T-helper 17 cell (primary cell): ENCODE measurements at places on chromosomes 7 and 10.
A peak's percentile ranks its signal among the peaks of the same experiment; 100 is the strongest.

- DNase-seq, result no peak
Observed at GRCh38 chr10:77290528-77291155, 347.0 kb downstream of the KCNMA1 start.

DNA sequence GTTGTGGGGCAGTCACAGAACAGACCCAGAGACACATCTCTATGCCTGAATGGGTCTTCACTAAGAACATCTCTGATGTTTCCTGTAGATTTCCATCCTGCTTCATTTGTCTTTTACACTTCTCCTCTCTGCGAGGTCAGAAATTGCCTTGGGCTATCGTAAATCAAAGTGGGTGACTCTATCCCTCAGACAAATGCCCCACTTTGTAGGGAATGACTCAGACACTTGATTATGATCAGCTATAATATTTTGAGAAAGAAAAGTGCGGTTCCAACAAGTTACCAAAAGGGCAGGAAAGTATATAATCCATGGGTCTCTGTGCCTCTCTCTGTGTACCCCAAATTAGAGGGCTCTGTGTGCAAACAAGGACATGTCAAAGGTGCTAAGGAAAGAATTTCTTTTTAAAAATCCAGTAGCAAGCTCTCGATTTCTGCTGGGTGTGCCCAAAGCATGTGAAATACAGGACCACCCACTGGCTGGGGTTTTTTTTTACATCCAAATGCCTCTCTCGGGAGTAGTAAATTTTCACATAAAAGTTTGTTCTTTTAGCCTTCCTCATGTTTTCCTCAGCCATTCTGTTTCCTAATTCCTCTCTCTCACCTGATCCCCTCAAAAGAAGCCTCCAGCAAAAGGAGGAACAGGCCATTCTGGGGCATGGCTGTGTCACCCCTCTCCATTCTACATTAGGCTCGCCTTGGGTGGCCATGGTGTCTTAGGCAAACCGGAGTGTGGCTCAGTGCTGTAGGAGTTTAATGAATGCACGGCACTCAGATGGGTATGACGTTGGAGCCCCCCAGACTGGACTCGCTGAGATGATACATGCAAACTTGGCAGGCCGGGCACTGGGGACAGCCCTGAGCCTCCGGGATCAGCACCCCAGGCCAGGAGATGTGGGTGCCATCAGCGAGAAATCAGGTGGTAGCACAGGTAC lies 6.3 kb upstream of the OPN4 start:
- DNase-seq, result no peak

DNA sequence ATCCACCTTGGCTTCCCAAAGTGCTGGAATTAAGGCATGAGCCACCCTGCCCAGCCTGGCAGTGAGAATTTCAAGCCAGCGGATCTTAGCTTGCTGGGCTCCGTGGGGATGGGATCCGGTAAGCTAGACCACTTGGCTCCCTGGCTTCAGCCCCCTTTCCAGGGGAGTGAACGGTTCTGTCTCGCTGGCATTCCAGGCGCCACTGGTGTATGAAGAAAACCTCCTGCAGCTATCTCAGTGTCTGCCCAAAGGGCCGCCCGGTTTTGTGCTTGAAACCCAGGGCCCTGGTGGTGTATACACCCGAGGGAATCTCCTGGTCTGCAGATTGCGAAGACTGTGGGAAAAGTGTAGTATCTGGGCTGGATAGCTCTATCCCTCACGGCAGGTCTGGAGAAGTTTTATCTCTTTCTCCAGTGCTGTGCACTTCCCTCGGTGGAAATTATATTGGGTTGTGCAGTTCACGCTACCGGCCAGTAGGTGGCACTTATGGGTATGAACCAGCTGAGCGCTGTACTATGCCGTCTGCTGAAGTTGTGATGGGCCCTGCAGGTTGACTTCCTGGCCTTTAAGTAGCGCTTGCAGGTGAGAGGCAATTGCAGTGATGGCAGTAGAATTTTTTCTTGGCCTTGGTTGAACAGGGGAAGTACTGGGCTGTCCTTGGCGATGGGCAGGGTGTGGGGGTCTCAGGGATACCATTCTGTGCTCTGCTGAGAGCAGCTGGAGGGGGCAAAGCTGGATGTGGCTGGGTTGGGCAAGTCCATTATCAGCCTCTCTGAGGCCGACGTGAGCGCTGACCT lies 138.0 kb upstream of the MTPN start:
- peak; percentile 26 for DNase-seq

GRCh38 chr7:151148319-151149259 lies 18.9 kb downstream of the GBX1 start:
- DNase-seq, result no peak

GRCh38 chr7:19407270-19407669 lies 262.0 kb upstream of the FERD3L start:
- no peak for DNase-seq

- no peak for DNase-seq
Observed at GRCh38 chr7:54014765-54015164, 527.4 kb upstream of the VSTM2A start.

DNA sequence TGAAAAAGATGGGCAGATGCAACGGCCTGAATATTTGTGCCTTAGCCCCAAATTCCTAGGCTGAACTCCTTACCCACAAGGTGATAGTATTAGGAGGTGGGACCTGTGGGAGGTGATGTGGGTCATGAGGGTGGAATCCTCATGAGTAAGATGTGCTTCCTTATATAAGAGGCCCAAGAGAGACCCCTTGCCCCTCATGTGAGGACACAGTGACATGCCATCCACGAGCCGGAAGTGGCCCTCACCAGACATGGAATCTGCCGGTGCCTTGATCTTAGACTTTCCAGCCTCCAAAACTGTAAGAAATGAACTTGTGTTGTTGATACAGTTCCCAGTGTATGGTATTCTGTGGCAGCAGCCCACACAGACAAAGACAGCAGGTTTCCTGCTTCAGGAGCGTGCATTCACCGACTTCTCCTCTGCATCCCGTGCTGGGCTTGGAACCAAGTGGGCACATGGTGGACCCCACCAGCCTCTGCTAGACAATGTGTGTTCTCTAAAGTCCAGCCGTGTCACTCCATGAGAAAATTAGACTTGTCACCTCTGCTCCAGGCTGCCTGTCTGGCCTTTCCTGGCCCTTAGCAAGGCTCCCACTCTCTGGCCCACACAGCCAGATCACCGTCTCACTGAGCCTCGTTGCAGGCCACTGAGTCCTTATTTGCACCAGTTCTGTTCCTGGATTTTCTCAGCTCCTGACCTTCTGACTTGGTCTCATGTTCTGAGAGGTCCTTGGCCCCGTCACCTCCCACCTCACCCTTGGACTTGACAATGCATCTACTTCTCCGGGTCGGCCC lies 52.9 kb upstream of the CACUL1 start:
- DNase-seq, result no peak

- no peak for DNase-seq
Observed at GRCh38 chr10:110214371-110214826, 7.0 kb downstream of the MXI1 start.

GRCh38 chr10:3622845-3623621 lies 162.0 kb downstream of the KLF6 start:
- DNase-seq, result no peak
